Progenitor cell of endocrine pancreas (in vitro differentiated cells): ENCODE measurements at places on chromosomes 5 and 9.

DNA sequence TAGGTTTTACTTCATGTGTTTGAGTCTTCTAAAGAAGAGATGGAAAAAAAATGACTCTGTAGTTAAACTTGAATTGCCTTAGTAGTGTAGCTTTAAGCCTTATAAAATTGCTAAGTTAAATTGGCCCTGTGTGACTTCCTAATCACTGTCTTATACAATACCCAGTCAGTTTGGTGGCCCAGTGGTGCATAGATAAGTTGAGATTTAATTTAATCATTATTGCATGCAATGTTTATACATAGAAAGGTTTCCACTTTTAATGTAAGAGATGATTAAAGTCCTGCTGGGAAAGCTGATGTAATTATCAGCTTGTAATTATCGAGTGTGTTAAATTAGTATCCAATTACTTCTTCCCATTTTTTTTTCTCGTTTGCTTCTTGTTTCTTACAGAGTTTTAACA, 187.1 kb downstream of the TRIO start:
- no peak for DNase-seq
- no peaks in the 10 kb centered on the region for H3K27me3 ChIP-seq
- peaks cover 9% of the 10 kb centered on the region for H3K4me1 ChIP-seq
- H3K36me3 ChIP-seq = peaks cover 14% of the 10 kb centered on the region
- H3K4me3 ChIP-seq = no peak overlapping the region
- H3K27ac ChIP-seq = no peak overlapping the region

DNA sequence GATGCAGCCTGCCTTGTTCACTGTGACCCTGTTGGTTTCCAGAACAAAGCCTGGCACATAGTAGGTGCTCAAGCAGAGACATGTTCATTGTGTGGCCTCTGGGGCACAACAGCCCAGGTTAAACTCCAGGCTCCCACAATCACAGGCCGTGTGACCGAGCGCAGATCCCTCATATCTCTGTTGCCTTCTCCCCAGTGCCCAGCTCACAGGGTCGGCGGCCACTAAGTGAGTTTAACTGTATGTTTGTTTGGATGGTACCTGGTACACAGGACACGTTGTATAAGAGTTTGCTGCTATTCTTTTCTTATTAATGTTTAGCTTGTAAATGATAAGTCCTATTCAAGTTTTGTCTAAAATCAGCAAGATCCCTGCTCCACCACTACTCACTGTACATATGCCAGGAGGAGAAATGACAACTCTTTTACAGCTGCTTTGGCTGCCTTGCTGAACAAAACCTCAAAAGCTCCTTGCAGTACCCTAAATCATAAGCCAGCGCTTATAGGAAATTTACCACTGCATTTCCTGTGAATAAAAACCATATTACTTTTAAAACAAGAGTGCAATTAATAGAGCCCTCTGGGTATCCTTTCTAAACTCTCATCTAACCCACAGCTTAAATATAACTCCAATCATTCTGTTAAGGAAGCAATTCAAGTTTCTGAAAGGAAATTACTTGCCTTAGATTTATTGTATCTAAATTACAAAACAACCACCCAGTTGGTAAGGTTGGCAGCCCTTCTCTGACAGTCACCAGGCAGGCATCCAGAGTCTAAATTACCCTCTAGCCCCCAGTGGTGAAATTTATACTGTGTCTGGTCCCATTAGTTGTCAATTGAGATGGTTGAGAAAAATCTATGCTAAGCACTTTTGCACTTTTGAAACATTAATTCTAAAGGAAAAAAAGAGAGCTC, 379.4 kb downstream of the SEMA5A start:
- no peaks in the 10 kb centered on the region for H3K27me3 ChIP-seq
- no peaks in the 10 kb centered on the region for H3K36me3 ChIP-seq
- H3K4me3 ChIP-seq = no peak overlapping the region
- no peak for DNase-seq
- H3K27ac ChIP-seq = no peak overlapping the region
- H3K4me1 ChIP-seq = peaks cover 9% of the 10 kb centered on the region

GRCh38 chr5:59198365-59198764, 615.5 kb downstream of the RAB3C start:
- no peak overlapping the region for H3K27ac ChIP-seq
- no peak for DNase-seq
- no peaks in the 10 kb centered on the region for H3K27me3 ChIP-seq
- H3K4me3 ChIP-seq = no peak overlapping the region

GRCh38 chr9:136432591-136432990, 7.1 kb downstream of the INPP5E start:
- DNase-seq = no peak
- H3K4me3 ChIP-seq = no peak overlapping the region
- H3K36me3 ChIP-seq = peaks cover 2% of the 10 kb centered on the region
- H3K27me3 ChIP-seq = no peaks in the 10 kb centered on the region
- peak overlapping the region; percentile 16 for H3K27ac ChIP-seq

GRCh38 chr5:137734331-137734730, 1.6 kb downstream of the KLHL3 start:
- peaks cover 2% of the 10 kb centered on the region for H3K4me1 ChIP-seq
- H3K27me3 ChIP-seq = no peaks in the 10 kb centered on the region
- H3K4me3 ChIP-seq = no peak overlapping the region
- no peaks in the 10 kb centered on the region for H3K36me3 ChIP-seq
